Stimulated activated CD8-positive, alpha-beta memory T cell treated with anti-CD3 and anti-CD28 coated beads, Interleukin-2, amount 100 ng/mL, for 1 hour (primary cell): ENCODE measurements at places on chromosomes 5 and 9.

DNA sequence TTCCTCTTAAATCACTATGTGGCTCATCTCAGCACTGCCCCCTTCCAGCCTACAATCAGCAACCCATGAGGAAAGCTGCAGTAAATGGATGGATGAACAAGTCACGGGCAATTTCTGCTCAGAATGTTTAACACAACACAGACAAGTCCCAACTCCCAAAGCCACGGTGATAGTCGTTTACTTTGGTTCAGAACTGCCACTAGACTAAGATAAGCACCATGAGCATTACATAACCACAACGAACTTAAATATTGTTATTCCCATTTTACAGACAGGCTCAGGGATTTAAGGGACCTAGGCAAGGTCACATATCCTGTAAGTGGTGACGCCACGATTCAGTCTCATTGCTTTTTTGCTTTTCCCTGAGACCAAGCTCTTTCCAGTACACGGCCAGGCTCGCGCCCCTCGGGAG, 2.0 kb upstream of the SMIM27 start:
- DNase-seq = no peak

GRCh38 chr9:134325096-134325812, 1.0 kb upstream of the RXRA start:
- DNase-seq = no peak

GRCh38 chr5:64180661-64181343, 15.2 kb downstream of the RNF180 start:
- DNase-seq = no peak

DNA sequence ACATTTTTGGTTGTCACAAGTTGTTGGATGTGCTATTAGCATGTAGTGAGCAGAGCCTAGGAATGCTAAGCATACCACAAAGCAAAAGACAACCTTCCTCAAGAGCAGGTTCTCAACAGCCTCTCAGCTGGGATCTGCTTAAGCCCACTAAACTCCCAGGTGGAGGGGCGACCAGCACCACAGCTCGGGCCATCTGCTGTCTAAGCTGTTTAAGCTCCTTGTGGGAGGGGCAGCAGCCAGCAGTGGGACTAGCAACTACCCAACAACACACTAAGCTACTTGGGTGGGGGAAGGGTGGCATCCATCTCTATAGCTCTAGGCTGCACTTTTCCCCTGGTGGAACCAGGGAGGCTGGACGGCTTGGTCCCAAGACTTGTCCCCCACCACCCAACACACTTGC, 1052.7 kb upstream of the ARRDC3 start:
- DNase-seq = no peak

DNA sequence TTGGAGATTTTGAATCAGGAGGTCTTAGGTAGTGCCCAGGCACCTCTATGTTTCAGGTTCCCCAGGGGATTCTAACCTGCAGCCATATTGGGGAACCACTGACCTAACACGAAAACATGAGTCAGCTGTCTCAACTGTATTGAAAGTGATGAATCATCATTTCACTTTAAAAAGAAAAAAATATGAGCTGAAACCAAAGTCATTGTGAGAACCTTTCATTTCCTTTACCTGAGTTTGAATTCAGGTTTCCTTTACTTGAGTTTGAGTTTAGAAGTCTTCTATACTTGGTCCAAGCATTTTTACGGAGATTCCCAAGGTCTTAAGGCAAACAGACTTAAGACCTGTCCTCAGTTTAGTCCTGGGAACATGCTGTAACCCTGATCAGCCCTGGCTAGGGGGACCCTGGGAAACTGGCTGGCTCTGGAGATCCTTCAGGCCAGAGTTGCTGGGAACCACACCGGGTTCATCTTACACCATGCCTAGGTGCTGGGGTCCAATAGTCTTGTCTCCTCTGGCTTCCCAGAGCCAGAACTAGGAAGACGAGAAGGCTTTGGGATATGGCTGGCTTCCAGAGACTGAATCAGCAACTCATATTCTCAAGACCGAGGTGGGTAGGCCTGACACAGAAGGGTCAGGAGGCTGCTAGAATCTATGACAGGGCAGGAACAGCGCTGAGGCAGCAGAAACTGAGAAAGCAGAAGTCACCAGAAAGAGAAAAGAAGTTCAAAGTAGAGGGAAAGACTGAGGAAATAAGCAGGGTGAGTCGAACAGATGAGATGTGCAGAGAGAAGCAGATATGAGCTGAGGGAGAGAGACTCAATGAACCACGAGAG, 16.4 kb upstream of the PDCD1LG2 start:
- no peak for DNase-seq

GRCh38 chr5:170307575-170308465, 10.2 kb upstream of the LCP2 start:
- no peak for DNase-seq

GRCh38 chr5:146344155-146345118, 5.8 kb downstream of the POU4F3 start:
- no peak for DNase-seq

DNA sequence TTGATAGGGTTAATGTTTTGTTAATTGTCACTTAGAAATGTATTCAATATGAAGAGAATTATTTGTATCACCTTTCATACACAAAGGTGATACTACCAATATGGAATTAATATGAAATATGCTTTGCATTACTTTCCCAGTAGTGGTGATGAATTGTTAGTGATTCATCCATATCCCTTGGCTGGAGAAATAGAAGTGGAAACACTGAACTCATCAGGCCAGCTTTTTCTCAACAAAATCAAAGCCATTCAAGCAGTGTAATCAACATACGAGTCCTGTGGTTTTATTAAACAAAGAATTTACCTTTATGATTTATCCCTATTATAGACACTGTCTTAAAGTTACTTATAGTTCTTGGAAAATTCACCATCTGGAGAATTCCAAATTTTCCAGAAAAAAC, 264.0 kb upstream of the MEF2C start:
- no peak for DNase-seq

DNA sequence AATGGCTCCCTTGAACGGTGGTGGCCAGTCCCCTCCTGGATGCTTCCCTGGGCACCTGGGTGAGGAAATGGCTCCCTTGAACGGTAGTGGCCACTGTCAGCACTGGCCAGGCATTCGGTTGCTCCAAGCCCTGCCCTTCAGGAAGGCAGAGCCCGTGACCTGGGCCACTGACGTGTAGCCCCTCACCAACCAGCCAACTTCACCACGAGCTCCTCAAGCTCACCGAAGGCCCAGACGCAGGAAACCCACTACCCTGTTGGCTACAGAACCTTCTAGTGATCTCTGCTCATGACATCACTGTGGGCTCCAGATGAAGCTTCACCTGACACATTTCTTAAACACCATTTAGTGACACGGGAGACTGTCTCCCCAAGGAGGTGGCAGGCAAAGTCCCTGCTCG, 9.2 kb downstream of the SLC6A3 start:
- no peak for DNase-seq

GRCh38 chr9:109996936-109997580, 210.9 kb downstream of the C9orf152 start:
- no peak for DNase-seq
